Urinary bladder (tissue), 4 donors: ENCODE measurements at places on chromosomes 1 and 21. TPM values are rescaled to one million over a fixed set of nuclear protein-coding genes. Genes with fewer than 3 reads are reported as not detected.

The RNU1-3 gene
- polyA plus RNA-seq = not detected

The S100A14 gene
- polyA plus RNA-seq = 7.1 TPM

The OR2M3 gene
- polyA plus RNA-seq = not detected

The REN gene
- polyA plus RNA-seq = 0.41 TPM

The EPHA2 gene
- polyA plus RNA-seq = 16.2 TPM

The IL22RA1 gene
- 0.11 TPM for polyA plus RNA-seq

The HSF2BP gene
- 0.37 TPM for polyA plus RNA-seq

The AIM2 gene
- polyA plus RNA-seq = 0.63 TPM

The COL24A1 gene
- 5.2 TPM for polyA plus RNA-seq

The BTG3 gene
- polyA plus RNA-seq = 27.4 TPM

The CNTN2 gene
- 0.67 TPM for polyA plus RNA-seq

The ADGRL4 gene
- 23.9 TPM for polyA plus RNA-seq
